ENCODE measurements at places on chromosomes 6 and 20.

DNA sequence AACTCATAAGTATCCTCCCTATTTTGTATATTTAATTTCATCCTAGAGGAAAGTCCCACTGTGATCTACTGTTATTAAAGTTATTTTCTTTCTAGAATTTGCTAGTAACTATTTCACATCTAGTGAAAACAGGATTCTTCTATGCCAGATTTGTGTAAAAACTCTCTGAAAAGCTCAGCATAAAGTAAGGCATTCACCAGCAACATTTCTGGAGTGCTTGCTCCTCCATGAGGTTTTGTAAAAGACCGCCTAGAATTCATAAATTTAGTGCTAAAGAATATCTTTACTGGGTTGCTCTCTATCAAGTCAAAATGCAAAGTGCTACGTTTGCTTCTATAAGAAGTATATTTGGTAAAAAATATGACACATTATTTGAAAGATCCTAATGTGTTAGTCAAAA, 173.5 kb upstream of the IRAK1BP1 start:
- no peak for ATAC-seq

DNA sequence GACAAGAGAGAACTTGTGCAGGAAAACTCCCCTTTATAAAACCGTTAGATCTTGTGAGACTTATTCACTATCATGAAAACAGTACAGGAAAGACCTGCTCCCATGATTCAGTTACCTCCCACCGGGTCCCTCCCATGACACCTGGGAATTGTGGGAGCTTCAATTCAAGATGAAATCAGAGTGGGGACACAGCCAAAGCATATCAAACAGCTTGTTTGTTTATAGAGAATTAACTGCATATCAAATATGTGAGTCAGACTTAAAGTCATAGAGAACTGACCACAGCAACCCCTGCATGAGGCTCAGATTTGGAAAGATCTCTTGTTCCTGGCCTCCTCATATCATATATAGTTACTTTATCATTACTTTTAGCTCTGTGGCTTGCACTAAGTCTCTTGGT, 29.1 kb upstream of the HDAC2 start:
- ATAC-seq: no peak

- ATAC-seq: no peak
Measured at GRCh38 chr20:42097741-42098140, 479.6 kb upstream of the CHD6 start.

GRCh38 chr6:166850677-166851076, 105.7 kb downstream of the RNASET2 start:
- no peak for ATAC-seq

- ATAC-seq: no peak
Measured at GRCh38 chr6:110378552-110378951, 20.4 kb upstream of the METTL24 start.

Data from activated T-helper 17 cell treated with anti-CD3 and anti-CD28 coated beads, Interleukin-2, amount 50 U/mL, for 72 hours (primary cell).